NCI-H510A (cell line): ENCODE measurements at places on chromosomes 5 and 9.

GRCh38 chr5:97877588-97877987 lies 694.5 kb upstream of the RIOK2 start:
- no peak for DNase-seq

DNA sequence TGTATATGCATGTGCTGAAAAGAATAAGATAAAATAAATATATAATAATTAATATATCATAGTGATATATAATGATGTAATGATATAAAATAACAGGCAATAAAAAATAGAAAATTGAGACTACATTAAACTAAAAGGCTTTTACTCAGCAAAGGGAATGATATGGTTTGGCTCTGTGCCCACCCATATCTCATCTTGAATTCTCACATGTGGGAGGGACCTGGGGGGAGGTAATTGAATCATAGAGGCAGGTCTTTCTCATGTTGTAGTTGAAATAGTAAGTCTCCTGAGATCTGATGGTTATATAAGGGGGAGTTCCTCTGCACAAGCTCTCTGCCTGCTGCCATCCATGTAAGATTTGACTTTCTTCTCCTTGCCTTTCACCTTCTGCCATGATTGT lies 1550.9 kb upstream of the CDH6 start:
- DNase-seq = no peak

DNA sequence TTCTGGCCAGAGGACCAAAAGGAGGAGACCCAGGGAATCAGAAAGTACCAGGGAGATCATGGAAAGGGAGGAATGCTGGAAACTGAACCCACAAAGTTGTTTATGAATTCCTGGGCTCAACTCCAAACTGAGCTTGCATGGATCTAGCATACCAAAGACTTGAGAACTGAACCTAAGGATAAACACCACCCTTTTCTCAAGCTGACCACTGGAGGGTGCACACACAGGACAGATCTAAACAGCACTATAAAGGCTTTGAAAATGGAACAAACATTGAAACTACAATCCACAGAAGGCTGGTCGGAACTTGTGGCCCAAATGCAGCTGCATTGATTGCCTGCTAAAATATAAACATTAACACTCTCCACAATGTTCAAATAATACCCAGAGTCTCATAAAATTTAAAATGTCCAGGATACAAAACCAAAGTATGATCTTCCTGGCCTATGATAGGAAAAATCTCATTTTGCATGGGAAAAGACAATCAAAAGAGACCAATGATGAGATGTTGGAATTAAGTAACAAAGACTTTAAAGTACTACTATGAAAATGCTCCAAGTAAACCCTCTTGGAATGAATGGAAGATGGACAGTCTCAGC lies 15.6 kb upstream of the IRF1 start:
- DNase-seq = peak; percentile 9

GRCh38 chr5:9898319-9898718 lies 268.2 kb upstream of the TAS2R1 start:
- peak; percentile 4 for DNase-seq

DNA sequence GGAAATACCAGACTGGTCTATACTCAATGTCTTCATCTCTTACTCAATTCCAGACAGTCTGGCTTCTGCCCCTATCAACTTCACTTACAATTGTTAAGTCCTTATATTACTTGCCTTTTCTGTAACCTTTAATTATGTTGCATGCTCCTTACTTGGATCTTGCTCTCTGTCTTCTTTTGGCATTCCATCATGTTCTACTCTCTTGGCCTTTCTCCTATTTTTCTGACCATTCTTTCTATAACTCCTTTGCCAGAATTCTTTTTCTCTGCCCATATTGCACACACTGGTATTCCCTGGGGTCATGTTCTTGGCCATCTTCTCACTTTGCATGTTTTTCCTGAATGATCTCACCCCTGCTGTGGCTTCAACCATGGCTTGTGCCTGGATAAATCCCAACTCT lies 209.8 kb upstream of the ZNF462 start:
- no peak for DNase-seq

GRCh38 chr5:165521816-165522610 lies 2016.6 kb downstream of the MAT2B start:
- no peak for DNase-seq

- no peak for DNase-seq
Observed at GRCh38 chr5:40991168-40991980, 79.8 kb downstream of the MROH2B start.

- DNase-seq = no peak
Observed at GRCh38 chr9:20880271-20880670, 151.2 kb downstream of the HACD4 start.

- no peak for DNase-seq
Observed at GRCh38 chr5:178740921-178741320, 10.5 kb upstream of the ZNF354A start.

GRCh38 chr5:168693297-168693696 lies 114.1 kb upstream of the PANK3 start:
- no peak for DNase-seq

GRCh38 chr5:84384604-84385575 lies at the start of gene EDIL3:
Gene EDIL3, minus strand, starts transcription at chr5:84384880. Its CDS starts 506 bp downstream, at chr5:84384374.
- no peak for DNase-seq

DNA sequence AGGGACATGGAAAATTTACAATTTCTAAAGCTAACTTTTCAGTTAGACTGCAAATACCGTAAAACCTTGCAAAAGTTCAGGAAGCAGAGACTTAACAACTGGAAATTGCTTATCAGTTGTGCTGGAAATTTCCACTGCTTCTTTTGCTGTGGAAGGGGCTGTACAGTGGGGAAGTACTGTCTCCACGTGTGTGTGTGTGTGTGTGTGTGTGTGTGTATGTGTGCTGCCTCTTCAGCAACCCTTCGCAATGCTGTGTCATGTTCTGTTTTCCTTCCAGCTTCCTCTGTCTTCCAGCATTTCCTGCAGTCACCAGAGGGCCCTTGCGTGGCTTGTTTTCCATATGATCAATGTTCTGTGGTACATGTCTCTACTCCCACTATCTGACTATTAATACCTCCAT lies 87.5 kb upstream of the RANBP3L start:
- DNase-seq = no peak

DNA sequence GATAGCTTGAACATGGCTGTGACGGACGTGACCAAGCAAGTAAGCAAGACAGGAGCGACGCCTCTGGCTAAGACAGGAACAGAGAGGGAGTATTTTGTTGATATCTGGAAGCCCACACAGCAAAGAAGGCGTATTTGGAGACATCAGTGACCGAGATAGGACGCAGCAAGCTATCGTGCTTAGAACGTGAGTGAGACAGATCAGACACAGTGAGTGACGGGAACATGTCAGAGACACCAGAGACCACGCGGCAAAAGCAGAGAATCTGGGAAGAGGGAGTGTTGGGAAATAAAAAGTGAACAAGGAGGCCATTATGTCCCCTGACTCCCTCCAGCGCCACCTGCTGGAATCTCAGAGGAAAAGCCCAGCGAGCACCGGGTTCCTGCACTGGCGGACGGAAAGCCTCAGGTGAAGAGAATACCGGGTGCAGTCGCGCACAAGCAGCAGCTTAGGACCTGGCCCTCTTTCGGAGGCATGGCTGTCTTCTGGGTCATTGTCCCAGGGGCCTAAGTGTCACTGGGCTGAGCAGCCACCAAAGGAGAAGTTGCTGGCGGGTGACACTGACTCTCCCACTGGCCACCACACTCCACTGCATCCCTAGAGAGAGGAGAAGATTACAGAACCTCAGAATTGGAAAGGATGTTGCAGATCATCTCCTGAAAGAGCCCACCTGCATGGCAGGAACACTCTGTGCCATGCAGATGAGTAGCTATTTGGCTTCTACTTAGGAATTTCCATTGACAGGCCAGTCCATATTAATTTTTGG lies 99.1 kb downstream of the FBXO38 start:
- no peak for DNase-seq

GRCh38 chr5:142685418-142686209 lies at the start of gene FGF1:
Gene FGF1, minus strand, starts transcription at chr5:142686090. Its CDS starts 71,963 bp downstream, at chr5:142614127.
- DNase-seq = no peak

- DNase-seq = no peak
Observed at GRCh38 chr5:98482321-98483300, 290.9 kb upstream of the RGMB start.
